Body of pancreas (tissue), 4 donors: ENCODE measurements at places on chromosomes 1 and 21. TPM values are rescaled to one million over a fixed set of nuclear protein-coding genes. Genes with fewer than 3 reads are reported as not detected.

DNA sequence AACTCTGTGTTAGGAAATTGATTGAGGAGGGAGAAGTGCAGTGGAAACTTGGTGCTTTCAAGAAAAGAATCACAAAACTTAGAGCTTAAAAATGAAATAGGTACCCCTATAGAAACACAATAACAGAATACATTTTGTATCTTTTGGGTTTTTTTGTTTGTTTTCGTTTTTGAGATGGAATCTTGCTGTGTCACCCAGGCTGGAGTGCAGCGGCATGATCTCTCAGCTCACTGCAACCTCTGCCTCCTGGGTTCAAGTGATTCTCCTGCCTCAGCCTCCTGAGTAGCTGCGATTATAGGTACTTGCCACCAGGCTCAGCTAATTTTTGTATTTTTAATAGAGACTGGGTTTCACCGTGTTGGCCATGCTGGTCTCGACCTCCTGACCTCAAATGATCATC, 51.5 kb upstream of the RAVER2 start:
- no peak for DNase-seq

GRCh38 chr1:110017792-110018191, 16.6 kb upstream of the STRIP1 start:
- no peak for DNase-seq

Gene CLDN19
- not detected for total RNA-seq

DNA sequence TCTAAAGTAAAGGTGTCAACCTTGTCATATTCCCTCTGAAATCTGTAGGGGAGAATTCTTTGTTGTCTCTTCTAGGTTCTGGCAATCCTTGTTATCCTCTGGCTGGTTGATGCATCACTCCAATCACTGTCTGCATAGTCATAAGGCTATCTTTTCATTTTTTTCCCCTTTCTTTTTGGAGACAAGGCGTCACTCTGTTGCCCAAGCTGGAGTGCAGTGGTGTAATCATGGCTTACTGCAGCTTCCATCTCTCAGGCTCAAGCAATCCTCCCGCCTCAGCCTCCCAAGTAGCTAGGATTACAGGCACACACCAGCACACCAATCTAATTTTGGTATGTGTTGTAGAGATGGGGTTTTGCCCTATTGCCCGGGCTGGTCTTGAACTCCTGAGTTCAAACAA, 12.9 kb downstream of the DPYD start:
- DNase-seq: no peak

DNA sequence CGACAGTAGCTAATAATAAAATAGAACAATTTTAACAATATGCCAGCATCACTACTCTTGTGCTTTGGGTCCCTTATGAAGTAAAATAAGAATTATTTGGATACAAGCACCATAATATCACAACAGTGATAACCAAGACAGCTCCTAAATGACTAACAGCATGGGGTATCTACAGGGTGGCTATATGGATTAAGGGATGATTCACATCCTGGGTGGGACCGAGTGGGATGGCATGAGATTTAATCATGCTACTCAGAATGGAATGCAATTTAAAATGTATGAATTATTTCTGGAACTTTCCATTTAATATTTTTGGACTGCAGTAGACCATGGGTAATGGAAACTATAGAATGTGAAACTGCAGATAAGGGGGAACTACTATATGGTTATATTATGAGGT, 28.1 kb upstream of the B3GALNT2 start:
- DNase-seq: no peak

Gene SLC30A7
- total RNA-seq: 13.5 TPM

DNA sequence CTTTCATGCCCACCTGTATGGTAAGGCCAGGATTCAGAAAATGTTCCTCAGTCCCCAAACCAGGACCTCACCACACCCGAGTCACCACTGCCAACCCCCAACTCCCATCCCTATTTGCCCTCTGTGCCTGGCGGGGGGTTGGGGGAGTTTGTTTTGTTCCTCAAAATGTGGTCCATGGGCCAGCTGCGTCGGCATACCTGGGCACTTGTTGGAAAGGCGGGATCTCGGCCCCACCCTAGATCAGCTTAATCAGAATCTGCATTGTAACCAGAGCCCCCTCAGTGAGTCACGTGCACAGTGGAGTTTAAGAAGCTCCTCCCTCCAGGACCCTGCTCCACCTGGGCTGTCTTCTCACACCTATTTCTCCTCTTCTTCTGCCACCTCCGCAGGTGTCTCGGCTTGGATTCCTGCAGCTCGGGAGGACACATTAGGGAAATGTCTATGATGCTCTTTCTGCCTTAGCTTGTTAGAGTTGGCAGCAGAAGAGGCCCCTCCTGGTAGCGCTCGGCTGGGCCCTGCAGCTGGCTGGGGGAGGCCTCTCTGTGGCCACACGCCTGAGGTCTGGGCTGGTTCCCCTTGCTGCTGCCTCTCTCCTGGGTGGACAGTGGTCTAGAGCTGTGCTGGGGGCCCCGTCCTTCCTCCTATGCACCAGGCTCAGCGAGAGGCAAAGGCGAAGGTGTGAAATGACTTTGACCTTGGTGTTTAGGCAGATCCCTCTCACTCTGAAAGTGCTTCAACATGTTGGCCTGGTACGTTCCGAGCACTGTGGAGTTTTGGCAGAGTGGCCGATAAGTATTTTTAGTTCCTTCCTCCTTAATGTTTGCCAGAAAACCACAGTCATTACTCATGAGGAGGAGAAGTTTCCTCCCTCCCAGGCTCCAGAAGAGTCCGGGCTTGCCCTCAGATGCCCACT, 41.8 kb upstream of the CAMTA1 start:
- no peak for DNase-seq

GRCh38 chr1:225485226-225485625, 57.4 kb upstream of the LBR start:
- no peak for DNase-seq

DNA sequence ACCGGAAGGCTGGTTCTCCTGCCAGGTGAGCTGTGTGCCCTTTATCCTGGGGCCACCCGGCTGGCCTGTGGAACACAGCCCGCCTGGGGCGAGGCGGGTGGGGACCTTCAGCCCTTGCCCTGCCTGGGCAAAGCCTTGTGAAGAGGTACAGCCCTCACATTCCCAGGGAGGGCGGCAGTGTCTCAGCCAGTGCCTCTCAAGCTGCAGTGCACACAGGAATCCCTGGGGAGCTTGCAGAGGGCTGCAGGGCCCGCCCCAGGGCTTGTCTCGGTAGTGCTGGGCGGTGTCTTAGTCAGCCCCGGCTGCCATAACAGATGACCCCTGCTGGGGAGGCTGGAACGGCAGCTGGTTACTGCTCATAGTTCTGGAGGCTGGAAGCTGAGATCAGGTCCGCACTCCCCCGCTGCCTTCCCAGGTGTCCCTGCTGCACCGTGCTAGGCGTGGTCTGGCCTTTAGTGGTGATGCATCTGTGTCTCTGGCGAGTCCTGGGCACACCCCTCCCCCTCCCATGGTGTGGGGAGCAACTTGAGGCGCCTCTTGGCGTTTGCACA, 12.6 kb downstream of the DFFB start:
- no peak for DNase-seq

- DNase-seq: no peak
These were observed 335.5 kb downstream of the COL11A1 start for GRCh38 chr1:102772831-102773230.

Gene WNT3A
- not detected for total RNA-seq

Gene LCE2A
- total RNA-seq: not detected

DNA sequence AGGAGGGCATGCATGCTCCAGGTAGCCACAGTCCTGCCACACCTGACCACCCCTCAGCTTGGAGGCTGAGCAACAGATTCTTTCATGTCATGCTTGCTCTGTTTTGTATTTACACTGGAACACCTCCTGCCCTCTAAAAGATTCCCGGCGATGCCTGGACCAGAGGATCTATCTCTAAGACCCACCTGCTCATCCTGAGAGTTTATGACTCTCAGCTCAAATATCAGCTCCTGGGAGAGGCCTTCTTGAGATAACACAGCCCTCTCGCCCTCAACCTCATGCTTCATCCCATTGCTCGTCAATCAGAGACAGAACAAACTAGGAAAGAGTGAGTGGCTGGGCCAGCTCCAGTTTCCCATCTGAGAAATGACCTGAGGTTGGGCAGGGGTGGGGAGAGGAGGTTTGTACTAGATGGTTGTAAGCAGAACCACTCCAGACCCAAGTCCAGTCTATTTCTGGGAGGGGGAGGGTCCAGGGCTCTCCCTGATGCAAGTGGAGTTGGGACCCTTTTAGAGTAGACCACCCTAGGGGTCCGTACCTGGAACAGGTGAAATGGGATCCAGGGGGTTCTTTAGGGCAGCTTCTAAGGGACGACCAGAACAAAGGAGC, 524.5 kb downstream of the MATN1 start:
- DNase-seq: no peak

DNA sequence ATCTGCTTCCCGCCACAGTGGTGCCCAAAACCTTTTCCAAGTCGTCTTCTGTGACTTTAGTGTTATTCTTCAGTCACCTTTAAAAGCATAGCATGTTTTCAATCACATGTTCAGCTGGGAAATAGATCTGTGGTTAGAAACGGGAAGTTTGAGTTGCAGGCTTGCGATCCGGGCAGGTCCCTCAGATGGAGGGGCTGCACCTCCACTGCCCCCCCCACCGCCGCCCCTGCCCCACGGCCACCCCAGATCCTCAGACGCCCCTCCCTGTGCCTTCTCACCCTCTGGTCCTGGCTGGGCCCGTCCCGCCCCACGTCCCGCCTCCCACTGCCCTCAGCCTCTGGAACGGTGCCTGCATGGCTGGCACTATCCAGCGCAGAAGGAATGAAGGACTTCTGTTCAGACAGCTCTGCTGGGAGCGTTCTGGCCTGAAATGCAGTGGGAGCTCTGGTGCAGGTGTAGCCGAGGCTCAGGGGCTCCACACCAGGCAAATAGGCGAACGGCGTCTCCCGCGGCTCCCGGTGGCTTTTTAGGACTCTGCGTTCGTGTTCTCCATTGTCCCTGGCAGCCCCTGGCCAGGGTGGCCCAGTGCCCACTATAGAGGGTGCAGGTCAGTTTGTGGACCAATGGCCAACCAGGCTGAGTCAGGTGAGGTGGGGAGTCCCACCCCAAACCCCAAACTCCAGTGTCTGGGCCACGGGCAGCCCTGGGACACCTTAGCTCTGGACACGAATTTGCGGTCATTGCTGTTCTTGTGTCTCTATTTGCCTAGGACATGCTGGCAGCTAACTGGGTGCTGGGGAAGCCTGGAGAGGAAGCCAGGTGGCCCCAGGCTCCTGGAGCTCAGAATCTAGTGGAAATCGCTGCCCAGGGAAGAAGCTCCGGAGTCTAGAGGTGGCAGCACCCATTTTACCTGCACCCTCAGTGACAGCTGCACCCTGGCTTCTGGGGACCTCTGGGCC, 67.1 kb downstream of the FAAP20 start:
- DNase-seq: peak; percentile 7

DNA sequence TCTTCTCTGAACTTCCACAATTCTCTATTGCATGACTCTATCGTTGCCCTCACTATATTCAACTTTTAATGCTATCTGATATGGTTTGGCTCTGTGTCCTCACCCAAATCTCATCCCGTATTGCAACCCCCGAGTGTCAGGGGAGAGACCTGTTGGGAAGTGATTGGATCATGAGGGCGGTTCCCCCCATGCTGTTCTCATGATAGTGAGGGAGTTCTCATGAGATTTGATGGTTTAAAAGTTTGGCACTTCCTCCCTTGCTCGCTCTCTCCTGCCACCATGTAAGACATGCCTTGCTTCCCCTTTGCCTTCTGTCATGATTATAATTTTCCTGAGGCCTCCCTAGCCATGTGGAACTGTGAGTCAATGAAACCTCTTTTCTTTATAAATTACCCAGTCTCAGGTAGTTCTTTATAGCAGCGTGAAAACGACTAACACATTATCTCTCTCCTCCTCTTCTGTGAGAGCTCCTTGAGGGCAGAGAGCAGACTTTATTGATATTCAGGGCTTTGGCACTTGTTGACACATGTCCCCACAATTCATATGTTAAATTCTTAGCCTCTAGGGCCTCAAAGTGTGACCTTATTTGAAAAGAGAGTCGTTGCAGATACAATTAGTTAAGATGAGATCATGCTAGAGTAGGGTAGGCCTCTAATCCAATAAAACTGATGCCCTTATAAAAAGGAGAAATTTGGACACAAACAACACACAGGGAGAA, 52.1 kb downstream of the ADCY10 start:
- no peak for DNase-seq

DNA sequence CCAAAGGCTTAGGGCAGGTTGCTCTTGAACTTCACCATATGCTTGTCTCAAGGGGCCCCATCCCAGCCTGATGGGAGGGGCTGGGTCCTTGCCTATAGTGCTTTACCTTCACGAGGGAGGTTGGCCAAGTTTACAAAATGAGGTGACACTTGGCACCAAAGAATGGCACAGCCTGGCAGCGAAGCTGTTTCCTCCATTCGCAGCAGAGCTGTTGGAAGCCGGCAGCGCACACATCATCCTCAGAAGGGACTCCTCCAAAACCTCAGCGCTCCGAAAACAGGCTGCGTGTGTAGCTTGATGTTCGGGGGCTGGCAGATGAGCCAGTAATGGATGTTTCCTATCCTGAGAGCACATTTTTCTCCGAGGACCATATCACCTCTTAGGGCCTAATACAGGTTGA, 116.8 kb downstream of the KAZN start:
- no peak for DNase-seq

DNA sequence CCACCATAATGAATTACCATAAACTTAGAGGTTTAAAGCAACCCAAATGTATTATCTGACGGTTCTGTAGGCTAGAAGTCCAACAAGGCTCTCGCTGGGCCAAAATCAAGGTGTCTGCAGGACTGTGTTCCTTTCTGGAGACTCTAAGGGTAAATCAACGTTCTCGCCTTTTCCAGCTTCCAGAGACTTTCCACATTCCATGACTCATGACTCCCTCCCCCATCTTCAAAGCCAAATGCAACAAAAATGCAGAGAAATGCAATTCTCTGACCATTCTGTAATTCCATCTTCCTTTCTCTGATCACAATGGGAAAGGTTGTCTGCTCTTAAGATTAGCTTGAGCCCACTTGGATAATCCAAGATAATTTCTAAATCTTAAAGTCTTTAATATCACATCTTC, 287.1 kb downstream of the LTN1 start:
- no peak for DNase-seq

GRCh38 chr1:205061227-205061626, 18.2 kb downstream of the CNTN2 start:
- DNase-seq: no peak

- no peak for DNase-seq
These were observed 81.3 kb upstream of the RGS4 start for GRCh38 chr1:162987866-162988265.

- DNase-seq: no peak
These were observed 277.0 kb upstream of the C1orf105 start for GRCh38 chr1:172143384-172144055.

Gene PTPRC
- 3.3 TPM for total RNA-seq

- DNase-seq: no peak
These were observed 61.1 kb upstream of the PDE9A start for GRCh38 chr21:42592156-42592820.

Gene IFI16
- total RNA-seq: 10.9 TPM

- DNase-seq: no peak
These were observed 3.7 kb upstream of the PEX11B start for GRCh38 chr1:145922266-145922665.

DNA sequence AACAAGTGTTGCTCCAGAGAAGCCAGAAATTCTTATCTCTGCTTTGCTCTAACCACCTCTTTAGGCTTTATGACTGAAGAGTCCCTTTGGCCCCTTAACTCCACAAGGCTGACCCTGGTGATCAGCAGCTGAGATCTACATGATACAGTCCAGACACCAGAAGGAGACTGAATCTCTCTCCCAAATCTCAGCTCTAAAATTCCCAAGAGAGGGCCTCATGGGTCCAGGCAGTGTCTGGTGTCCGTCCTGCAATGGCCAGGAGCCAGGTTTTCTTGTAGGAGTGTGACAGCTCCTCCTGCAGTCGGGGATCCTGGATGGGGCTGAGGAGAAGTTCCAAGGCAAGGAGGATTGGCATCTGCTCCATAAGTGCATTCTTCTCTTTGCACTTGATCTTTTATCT, 35.3 kb downstream of the L1TD1 start:
- no peak for DNase-seq
